ENCODE measurements at places on chromosomes 5 and 9.

GRCh38 chr5:23445573-23445972 lies 61.8 kb upstream of the PRDM9 start:
- DNase-seq = no peak

- no peak for DNase-seq
Measured at GRCh38 chr5:59760785-59761348, 132.7 kb downstream of the PDE4D start.

- DNase-seq = no peak
Measured at GRCh38 chr9:88072831-88073375, 65.4 kb downstream of the SPATA31C2 start.

DNA sequence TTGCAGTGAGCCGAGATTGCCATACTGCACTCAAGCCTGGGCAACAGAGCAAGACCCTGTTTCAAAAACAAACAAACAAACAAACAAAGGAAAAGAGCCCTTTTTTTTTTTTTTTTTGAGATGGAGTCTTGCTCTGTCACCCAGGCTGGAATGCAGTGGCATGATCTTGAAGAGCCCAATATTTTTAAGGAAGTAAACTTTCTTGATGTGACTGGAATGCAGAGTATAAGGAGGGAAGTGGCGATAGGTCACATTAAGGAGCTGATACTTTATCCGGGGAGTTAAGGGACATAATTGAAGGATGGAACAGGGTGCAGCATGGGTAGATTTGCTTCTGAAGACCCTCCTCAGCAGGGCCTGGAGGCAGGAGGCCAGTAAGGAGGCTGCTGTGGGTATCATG lies 13.0 kb downstream of the NAIF1 start:
- DNase-seq = no peak

DNA sequence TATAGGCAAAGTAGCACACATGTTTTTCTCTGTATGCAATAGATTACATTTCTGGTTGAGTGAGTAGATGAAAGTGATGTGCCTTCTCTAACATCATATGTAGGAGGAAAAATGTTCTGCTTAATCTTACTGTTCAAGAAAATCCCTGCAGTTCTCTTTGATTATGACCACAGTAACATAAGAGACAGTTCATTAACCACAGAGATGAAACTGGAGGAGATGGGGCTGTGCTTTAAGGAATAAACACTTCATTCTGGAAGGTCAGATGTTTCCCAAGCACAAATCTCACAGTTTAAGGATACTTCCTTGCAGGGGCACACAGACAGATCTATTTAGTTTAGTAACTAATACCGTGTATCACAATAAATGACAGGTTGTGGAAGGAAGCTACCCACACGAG lies 150.2 kb downstream of the SEMA5A start:
- no peak for DNase-seq

DNA sequence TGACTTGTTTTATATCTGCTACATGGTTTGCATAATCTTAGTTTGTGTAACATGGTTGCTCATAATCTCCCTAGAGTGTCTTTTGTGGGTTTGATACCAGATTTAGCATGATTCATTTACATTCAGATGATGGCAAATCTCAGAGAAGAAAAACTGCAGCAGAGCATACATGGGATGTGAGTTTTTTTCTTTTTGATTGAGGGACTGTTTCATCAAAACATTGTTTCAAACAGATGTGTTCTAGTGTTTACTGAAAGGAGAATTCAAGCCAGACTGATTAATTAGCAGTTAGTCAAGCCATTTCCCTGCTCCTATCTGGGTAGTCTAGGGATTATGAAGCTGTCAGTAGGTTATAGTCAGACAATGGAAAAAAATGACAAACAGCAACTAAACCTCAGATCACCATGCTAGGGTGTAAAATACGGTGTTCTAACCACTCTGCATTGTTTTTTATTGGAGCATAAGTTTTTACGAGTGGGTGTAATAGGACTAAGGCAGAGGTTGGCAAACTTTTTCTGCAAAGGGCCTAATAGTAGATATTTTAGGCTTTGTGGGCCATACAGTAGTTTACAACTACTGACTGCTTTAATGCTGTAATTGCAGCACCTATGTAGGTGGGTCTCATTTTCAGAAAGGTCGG lies 10.5 kb upstream of the GDNF start:
- DNase-seq = no peak

GRCh38 chr5:14675865-14676300 lies 11.4 kb downstream of the OTULIN start:
- DNase-seq = no peak

GRCh38 chr5:62596096-62596495 lies 17.5 kb downstream of the LRRC70 start:
- DNase-seq = no peak

- DNase-seq = no peak
Measured at GRCh38 chr9:6598249-6598725, 47.2 kb downstream of the GLDC start.

GRCh38 chr9:91417602-91418214 lies 5.9 kb downstream of the NFIL3 start:
- no peak for DNase-seq

- no peak for DNase-seq
Measured at GRCh38 chr9:117169089-117169621, 245.7 kb downstream of the ASTN2 start.

DNA sequence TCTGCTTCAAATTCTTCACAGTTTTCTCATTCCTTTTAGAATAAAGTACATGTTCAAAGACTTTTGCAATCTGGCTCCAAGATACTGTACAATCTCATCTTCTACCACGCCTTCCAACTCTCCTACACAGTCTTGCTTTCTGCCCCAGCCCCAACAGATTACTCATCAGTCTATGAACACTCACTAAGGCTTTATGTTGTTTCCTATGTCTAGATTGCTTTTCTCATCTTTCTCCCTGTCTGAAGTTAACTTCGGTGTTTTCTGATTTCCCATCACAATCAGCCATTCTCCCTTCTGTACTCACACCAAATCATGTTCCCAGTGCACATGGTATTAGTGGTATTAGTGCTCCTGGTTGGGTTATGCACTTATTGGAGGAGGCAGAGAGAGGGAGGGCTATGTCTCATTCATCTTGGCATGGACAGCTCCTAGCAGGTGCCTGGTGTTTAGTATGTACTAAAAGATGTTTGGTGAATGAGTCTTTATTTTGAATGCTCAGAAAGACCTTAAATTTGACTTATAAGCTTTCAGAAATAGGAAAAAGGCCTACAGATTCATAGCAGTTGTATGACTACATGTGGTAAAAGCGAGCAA lies 44.0 kb upstream of the ZNF608 start:
- DNase-seq = no peak

GRCh38 chr5:160835818-160836528 lies 16.0 kb downstream of the ATP10B start:
- no peak for DNase-seq

- DNase-seq = no peak
Measured at GRCh38 chr9:106438928-106439327, 424.0 kb upstream of the ZNF462 start.

- DNase-seq = no peak
Measured at GRCh38 chr9:121883281-121884056, 209.6 kb downstream of the TTLL11 start.

DNA sequence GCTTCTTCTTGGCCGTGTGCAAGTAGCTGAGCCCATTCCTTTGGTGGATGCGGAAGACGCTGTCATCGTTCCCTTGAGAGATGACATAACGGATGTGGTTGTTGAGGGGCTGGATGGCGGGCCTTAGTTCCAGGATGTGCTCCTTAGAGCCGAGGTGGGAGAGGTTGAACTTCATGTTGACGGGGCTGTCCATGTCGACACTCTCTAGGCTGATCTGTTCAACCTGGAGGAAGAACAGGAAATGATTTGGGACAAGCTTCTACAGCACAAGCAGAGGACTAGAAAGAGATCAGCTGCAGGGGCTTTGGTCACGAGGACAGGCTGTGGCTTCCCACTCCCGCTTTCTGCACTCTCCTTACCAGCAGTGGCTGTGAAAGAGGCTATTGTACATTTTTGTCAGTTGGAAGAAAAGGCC lies 176.0 kb downstream of the SLC12A2 start:
- no peak for DNase-seq

- DNase-seq = no peak
Measured at GRCh38 chr9:77028478-77028877, 9.0 kb downstream of the FOXB2 start.

DNA sequence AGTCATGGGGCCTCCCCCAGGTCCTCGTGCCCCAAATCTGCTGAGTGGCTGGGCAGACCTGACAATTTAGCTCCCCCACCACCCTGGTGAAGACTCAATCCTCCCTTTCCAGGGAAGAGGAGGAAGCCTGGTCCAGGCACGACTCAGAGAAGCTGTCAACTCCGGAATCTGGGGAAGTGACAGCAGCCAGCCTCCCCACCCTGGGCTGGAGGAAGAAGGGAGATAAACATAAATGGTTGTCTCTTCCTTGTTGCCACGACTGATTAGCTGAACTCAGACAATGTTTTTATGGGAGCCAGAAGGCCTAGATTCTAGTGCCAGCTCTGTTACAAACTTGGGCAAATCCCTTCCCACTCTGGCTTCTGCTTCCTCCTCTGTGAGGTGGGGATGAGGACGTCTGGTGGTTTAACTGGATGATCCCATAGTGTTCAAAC lies 15.4 kb downstream of the CCDC69 start:
- DNase-seq = no peak

GRCh38 chr9:84466580-84467285 lies 126.2 kb upstream of the SLC28A3 start:
- DNase-seq = no peak

- DNase-seq = no peak
Measured at GRCh38 chr5:124755565-124755964, 9.1 kb upstream of the ZNF608 start.

DNA sequence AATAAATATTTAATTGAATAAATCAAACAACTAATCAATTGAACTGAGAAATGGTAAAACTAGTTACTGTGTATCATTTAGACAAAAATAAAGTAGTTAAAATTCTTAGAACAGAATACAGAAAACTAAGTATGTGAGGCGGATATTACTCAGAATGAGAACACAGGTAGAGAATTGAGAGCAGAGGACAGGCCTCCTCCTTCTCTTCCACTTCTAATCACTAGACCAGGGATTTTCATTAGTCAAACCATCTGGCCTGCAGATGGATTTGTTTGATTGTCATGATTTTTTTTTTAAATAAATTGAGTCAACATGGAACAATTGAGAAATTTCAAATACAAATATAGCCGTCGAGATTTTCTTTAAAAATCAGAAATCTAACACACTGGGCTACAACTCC lies 198.6 kb upstream of the HMHB1 start:
- DNase-seq = no peak

GRCh38 chr9:77819657-77820056 lies 171.5 kb upstream of the GNA14 start:
- DNase-seq = no peak

DNA sequence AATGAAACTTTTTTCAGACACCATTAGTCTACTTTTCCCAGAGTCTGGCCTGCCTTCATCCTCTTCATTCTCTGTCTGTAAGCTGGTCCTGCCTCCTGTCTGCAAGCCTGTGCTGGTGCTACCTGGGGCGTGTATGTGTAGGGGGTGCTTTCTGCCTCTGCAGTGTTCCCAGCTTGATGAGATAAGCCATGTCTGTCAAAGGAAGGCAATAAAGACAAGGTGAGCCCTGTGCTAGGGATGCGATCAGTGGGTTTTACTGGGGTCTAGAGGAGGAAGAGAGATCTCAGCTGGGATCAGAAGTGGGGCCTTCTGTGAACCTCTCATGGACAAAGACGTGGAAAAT lies 78.0 kb upstream of the TGFBR1 start:
- no peak for DNase-seq

DNA sequence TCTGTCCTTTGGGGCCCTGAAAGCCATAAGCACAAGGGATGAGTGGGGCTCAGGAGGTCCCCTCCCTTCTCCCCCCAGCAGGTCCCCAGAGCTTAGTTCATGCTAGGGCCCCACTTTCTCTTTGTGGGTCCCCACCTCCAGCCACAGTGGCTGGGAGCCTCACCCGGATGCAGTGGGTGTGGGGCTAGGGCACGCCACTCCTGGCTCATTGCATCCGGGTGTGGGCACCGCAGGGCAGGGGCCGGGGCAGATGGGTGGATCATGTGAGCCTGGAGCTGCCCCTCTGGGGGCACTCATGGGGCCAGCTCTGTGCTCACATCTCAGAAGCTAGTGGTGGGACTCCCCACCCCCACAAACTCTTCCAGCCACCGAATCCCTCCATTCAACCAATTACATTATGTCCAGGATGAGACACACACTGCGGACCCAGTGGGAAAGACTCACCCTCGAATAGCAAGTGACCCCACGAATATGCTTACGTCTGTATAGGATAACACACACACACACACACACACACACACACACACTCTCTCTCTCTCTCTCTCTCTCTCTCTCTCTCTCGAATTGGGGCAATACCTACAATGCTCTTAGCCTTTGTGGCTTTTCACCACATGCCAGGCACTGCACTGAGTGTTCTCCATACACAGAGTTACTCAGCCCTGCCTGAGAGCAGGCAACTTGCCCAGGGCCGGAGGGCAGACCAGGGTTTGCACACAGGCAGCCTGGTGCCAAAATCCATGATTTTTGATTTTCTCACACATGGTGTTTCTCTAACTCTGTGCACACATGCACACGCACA lies 16.8 kb upstream of the PHYKPL start:
- DNase-seq = no peak

DNA sequence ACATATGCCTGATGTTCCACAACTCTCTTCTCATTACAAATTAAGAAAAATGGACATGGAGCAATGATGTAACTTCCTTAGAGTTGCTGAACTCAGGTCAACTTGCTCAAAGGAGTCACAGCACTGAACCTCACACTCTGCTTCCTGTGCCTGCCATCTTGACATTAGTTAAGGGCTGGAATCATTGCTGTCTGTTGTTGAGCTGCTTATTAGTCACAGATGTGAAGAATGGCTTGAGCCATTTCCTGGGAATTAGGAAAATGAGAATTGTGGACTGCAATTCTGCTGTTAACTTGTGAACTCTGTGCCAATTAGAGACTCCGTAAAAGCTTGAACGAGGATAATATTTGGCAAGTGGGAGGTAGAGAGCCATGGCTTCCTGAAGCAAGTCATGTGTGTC lies 212.0 kb downstream of the ADAMTS12 start:
- DNase-seq = no peak

- DNase-seq = no peak
Measured at GRCh38 chr9:113625486-113625885, 162.0 kb downstream of the RGS3 start.

DNA sequence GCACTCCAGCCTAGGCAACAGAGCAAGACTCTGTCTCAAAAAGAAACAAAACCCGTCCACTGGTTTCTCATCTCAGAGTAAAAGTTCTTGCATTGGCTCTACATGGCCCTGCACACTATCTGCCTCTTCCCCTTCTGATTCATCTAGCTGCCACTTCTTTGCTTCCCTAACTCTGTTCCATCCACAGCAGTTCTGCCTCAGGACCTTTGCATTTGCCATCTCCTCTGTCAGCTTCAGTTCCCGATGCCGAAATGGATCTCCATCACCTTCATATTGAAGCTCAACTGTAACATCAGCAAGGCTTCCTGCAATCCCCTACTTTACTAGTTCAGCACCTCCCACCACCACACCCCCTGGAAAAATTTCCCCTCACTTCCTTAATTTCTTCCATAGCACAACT lies 1.2 kb upstream of the PIGO start:
- DNase-seq = no peak

DNA sequence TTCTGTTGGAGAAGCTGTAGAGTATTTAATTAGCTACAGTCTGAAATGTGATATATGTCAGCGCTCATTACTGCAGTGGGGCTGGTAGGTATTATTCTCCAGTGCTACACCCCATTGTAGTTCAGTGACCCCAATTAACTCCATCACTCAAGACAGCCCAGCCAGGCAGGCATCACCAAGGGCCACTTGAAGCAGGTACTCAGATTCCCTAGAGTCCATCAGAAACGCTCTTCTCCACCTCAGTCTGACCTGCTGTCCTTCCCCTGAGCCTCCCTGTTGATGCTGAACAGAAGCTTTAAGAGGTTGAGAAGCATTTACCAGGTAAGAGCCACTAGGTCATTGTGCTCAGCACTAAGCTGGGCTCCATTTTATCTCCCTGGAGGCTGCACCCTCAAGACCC lies 71.8 kb downstream of the GALNT10 start:
- DNase-seq = no peak
